NK-92 treated with Interleukin-12 subunit alpha and Interleukin-12 subunit beta, amount 100 ng/mL, for 24 hours (cell line): ENCODE measurements at places on chromosomes 16 and 17.

GRCh38 chr17:36743130-36743529, 141.7 kb downstream of the MRM1 start:
- no peak for DNase-seq

DNA sequence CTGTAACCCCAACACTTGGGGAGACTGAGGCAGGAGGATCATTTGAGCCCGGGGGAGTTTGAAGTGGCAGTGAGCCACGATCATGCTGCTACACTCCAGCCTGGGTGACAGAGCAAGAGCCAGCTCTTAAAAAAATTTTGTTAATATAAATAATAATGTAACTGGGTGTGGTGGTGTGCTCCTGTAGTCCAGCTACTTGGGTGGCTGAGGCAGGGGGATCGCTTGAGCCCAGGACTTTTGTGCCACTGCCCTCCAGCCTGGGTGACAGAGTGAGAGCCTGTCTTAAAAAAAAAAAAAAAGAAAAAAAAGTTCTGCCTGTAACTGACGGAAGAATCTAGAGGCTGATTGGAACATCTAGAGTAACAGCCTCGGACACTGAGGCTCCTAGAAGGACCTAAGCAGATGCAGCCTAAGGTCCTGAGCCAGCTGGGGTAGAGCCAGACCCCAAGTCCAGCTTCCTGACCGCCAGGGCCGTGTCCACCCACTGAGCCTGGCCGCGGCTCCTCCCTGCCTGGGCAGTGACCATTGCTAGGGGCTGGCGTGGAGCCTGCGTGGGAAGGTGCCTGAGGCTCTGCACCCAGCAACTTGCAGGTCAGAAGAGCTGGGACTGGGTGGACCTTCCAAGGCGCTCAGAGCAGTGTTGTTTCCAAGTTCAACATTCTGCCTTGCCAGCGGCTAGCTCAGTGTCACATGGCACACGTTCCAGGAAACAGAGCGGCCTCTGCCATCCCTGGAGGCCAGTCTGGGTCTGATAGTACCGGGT, 209.4 kb upstream of the CIBAR2 start:
- no peak for DNase-seq

GRCh38 chr16:50531901-50532300, 16.3 kb upstream of the NKD1 start:
- DNase-seq, result no peak

DNA sequence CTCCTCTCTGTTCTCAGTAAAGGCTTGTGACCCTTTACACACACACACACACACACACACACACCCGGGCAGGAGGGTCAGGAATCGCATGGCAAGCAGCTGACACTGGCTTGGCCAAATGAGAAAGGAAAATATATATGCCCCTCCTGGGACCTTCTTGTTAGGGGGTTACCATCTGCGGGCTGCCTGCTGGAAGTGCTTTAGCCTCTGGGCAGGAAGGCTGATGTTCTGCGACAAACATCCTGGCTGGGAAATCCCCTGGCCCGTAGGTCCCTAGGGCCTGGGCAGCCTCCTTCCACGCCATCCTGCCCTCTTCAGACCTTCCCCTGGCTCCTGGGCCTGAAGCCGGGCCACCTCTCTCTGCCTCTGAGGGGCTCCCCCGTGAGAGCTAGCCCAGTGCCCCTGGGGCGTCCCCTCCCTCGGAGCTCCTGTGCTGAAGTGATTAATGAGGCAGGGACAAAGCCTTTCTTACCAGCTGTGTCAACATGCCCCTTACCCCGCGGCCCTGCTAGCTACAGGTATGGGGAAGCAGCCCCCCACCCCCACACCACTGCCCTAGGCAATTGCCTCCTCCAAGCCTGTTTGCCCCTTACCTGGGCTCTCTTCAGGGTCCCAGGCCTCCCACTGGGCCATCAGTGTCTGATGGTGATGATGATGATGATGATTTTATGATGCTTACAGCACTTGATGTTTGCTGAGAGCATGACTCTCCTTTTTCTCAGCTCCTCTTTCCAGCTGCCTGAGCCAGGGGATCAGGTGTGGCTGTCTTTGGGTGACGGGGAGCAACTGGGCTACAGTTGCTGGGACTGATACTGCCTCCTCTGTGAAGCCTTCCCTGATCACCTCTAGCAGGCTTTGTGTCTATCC, 32.8 kb upstream of the ETV4 start:
- no peak for DNase-seq

DNA sequence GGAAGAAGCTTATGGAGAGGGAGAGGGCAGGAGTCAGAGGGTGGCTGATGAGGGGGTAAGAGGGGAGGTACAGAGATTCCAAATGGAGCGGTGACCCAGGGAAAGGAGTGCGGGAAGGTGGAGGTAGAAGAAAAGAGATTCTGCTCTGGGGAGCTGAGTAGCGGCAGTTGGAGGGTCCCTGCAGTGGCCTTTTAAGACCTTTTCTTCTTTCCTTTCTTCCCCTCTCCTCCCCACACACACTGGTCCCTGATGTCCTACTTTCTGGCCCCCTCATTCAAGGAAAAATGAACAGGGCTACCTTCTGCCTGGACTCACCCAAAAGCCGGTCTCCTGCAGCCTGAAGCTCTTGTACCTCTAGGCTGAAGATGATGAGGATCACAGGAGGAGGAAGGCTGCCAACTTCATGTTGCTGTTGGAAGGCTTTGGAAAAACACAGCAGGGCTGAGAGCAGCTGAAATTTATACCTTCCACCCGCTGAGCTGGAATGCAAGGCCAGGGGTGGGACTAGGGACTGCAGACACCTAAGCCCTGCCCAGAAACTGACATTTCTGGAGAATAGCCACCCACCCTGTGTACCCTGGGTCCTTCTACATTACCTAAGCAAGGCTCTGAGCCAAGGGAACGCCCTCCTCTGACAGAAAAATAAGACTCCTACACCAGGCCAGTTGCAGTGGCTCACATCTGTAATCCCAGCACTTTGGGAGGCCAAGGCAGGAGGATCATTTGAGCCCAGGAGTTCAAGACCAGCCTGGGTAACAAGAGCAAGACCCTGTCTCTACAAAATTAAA, 9.4 kb upstream of the HEATR6 start:
- DNase-seq, result no peak
